DMS153 (cell line): ENCODE measurements at places on chromosomes 7 and 10.

- no peak for DNase-seq
Measured at GRCh38 chr10:132301371-132302330, 6.1 kb downstream of the STK32C start.

DNA sequence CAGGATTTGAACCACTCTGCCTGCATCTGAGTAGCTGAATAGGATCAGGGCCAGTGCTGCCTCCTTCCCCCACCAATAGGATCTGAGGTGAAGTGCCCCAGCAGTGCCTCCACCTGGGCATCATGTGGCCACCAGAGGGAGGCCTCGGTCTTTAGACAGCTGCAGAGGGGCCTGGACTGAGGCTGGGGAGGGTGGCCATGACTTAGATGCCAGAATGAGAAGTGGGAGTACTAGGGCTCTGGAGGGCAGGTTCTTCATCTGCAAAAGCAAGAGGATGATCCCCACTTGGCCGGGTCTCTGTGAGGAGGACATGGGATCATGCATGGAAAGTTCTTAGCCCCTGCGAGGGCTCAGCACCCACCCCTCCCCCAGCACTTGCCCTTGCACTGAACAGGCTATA is 56.9 kb downstream of the NEUROG3 start:
- DNase-seq = peak; percentile 19

- no peak for DNase-seq
Measured at GRCh38 chr10:35540296-35541164, 64.6 kb upstream of the GJD4 start.

- no peak for DNase-seq
Measured at GRCh38 chr7:155062411-155062810, 7.7 kb upstream of the HTR5A start.

- DNase-seq = no peak
Measured at GRCh38 chr10:133460208-133460769, 6.5 kb downstream of the SCART1 start.

GRCh38 chr10:119303886-119304285 is 96.5 kb downstream of the GRK5 start:
- no peak for DNase-seq

- peak; percentile 46 for DNase-seq
Measured at GRCh38 chr10:12484941-12485805, 135.8 kb downstream of the CAMK1D start.

DNA sequence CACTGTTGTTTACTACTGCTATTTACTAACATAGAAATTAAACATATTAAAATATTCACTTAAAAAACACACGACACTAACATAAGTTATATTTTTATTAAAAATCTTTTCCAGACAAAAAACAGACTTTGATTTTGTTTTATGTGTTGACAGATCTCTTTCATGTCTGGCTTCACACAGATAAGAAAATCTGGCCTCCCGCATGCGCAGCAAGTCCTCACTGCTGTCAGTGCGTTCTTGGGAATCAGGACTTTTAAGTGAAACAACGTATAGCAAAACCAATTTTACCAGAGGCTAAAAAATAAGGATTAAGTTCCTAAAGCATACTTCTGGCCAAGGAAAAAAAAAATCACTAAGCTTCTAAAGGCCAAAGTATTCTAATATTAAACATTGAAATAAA is 1.2 kb upstream of the IDI1 start:
- DNase-seq = no peak

DNA sequence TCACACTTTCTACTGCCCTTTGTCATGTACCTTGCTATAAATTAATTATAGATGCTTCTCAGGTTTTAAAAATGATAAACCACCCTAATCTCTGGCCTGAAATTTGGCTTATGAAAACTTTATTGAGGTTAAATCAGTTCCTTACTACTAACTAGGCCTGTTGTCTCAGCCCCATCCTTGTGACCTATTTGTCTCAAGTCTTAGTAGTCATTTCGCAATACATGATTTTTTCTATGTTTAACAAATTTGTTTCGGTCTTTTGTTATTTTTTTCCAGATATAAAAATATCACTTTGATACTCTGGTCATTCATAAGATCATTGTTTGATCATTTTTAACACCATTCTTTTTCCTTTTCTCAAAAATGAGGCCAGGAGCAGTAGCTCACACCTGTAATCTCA is 411.6 kb downstream of the GFRA1 start:
- DNase-seq = no peak

GRCh38 chr7:132501956-132502355 is 74.3 kb downstream of the PLXNA4 start:
- DNase-seq = no peak

GRCh38 chr7:27459731-27460053 is 203.0 kb downstream of the HIBADH start:
- DNase-seq = no peak

GRCh38 chr10:94299417-94299816 is 63.3 kb downstream of the NOC3L start:
- no peak for DNase-seq

DNA sequence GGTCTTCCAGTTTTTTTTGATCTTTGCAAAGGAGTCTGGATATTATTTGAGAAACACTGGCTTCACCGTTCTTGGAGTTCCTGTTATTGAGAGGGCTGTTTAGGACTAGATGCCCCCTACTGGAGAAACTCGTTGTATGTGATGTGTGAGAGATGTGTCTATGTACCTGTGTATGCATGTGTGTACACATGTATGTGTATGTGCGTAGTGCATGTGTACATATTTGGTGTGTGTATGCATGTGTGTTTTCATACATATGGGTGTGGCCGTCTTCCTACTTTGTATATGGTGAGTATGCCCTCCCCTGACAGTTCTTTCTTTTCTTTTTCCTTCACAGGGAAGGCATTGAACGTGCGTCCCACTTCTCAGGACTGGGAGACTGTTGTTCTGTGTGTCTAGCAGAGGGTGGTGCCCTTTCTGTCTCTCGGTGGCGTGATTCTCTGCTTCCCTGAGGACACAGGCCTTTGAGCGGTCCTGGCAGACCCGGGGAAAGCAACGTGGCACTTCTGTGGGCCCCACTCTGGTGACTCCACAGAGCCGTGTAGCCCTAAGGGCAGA is 3.0 kb upstream of the CALHM3 start:
- peak; percentile 65 for DNase-seq

GRCh38 chr7:47725031-47725780 is 143.3 kb upstream of the TNS3 start:
- DNase-seq = no peak

GRCh38 chr10:126551202-126551601 is 119.3 kb downstream of the C10orf90 start:
- DNase-seq = no peak

DNA sequence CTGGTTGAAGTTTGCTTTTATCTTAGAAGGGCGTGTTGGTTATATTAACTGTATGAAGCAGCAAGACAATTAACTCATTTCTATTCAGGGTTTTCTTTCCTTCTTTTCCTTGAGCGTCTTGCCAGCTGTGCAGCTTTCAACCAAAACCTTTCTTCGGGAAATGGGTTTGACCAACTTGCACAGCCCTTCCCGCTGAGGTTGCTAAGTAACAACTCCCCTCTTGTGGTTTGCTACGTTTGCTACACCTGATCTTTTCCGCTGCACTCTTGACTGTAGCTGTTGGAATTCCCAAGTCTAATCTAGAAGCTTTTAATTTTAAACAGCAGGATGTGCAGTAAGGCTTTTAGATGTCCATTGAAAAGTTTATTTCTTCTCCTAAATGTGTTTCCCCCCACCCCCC is 116.9 kb downstream of the CDCA7L start:
- DNase-seq = no peak
